Fibroblast of skin of right quadriceps (primary cell): ENCODE measurements at places on chromosomes 12 and 14.

- peak; percentile 25 for DNase-seq
These were observed 44.8 kb downstream of the SLC17A8 start for GRCh38 chr12:100401660-100402059.

DNA sequence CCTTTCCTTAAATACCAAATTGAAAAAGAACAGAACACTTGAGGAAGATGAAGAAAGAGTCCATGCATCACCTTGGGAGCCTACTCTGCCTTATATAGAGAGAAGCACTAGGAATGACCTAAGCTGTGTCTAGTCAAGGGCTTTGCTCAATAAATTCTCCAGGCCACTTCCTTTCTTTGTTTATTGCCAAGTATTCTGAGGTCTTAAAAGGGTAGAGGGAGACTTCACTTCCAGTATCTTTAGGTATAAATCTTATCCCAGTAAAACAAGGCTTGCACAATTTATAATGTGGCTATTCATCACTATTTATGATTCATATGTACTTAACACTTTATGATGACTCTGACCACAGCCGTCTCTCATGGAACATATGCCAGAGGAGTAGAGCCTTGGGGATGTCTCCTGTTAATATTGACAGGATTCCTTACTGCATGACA is 85.1 kb upstream of the ARHGAP5 start:
- peak; percentile 99 for DNase-seq

- no peak for DNase-seq
These were observed 56.0 kb upstream of the DLK1 start for GRCh38 chr14:100670753-100671049.

GRCh38 chr12:121874071-121874470 is 14.5 kb upstream of the PSMD9 start:
- DNase-seq: no peak

DNA sequence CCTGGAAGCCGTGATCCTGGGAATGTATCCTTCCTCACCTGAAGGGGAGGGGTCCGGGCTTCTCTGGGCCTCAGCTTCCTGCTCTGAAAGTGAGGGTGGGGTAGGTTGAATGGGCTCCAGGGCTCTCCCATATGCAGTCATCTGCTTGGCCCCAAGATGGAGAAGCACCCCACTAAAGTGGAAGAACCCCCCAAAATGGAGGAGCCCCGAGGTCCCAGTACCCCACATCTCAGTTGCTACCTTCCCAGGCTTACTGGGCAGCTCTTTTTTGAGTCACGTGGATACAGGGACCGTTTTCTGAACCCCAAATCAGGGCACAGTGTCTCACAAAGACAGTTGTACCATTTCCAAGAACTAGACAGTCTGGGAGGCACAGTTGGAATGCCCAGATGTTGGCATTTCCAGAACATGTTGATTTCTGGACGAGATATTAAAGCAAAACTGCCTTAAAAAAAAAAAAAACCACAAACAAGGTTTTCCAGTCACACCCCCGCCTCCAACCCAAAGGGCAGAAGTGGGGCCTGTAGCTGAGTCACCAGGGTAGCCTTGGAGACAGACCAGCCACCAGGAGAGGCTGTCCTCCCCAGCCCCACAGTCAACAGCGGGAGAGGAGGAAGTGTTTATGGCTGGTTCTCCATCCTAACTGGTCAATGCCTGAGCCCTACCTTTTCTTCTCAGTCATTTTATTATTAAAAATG is 12.1 kb downstream of the VASH1 start:
- DNase-seq: peak; percentile 83

DNA sequence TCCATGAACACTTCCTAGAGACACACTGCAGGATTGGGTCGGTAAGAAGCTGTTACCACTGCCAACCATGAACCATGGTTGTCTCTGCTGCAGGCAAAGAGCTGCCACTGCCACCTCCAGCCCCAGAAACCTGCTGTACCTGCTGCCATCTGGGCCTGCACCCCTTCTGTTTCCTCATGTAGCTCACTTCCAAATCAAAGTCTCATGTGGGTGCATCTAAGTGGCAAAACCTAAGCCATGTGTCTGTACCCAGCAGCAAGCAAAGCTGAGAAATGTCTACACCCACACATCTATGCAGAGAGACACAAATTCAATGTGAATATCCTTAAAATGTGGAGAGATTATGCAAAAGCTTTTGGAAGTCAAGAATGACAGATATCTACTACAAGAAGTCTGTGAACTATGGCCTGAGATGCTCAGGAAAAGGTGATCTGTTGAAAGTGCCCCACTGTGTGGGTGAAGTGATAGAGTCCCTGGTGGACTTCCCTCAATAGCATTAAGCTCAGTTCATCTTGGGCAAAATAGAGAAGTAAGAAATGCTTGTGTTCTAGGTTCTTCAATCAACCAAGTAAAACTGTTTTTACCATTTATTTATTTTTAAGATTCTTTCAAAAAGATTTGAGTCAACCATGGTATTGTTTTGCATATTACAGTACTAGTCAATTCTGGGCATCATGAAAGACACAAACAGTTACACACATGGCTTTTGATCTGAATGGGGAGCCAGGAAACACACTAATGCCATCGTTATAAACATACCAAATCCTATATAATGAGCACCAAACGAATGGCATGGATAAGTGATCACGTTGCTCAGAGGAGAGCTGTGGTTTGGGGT is 64.4 kb downstream of the FOS start:
- DNase-seq: no peak

DNA sequence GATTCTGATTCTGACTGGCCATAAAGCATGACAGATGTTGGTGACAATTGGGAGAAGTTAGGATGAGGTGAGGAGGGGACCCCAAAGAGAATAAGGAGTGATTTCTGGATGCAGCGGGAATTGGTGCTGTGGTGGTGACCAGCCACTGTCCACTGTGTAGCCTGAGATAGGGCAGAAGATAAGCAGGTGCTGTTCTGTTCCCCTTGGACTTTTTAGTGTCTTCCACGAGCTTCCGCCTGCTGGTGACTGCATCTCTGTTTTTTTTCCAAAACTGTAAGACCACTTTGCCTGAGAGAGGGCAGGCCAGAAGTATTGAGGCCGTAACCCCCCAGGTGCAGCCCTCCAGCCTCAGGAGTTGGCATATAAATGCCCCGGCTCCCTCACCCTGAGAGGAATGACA is 161.2 kb upstream of the MYL2 start:
- no peak for DNase-seq

GRCh38 chr14:92021523-92021922 is 18.3 kb downstream of the TRIP11 start:
- DNase-seq: no peak

DNA sequence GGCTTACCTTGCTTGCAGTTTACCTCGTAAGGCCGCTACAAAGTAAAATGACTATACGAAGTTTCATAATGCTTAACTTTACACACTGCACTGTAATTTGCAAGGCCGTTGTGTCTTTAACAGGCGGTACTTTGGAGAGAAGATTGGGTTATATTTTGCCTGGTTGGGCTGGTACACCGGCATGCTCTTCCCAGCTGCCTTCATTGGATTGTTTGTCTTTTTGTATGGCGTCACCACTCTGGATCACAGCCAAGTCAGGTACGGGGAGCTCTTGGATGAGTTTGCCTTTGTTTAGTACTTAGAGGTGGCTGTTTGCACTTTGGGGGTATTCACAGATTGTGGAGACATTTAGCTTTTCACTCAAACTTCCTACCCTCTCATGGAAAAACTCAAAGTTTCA is 167.8 kb downstream of the SLC5A8 start:
- DNase-seq: no peak

- DNase-seq: no peak
These were observed 280.9 kb downstream of the CACNA1C start for GRCh38 chr12:2333491-2334195.

DNA sequence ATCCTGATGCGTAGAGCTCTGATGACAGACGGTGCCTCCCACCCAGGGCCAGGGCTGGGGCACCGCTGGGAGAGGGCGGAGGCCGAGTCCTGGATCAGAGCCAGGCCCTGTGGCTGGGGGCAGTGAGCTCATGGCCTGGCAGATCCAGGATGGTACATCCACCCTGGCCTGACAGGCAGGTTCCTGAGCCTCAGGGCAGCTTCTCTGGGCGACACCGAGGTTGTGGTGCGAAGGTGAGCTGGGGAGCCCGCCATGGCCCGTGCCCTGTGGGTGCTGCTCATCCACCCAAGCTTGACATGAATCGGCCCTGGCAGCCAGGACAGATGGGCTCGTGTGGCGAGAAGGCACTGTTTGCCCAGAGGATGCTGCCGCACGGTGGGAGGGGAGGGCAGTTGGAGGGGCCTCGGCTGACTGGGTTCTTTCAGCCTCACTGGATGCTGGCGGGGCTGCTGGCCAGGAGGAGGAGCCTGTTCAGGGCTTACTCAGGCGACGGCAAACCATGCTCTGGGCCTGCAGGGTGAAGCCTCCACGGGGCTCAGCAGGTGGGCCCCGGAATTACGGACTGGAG is 16.6 kb downstream of the LRTM2 start:
- DNase-seq: no peak

- DNase-seq: no peak
These were observed 38.6 kb downstream of the CHGA start for GRCh38 chr14:92961567-92961855.

GRCh38 chr12:52250048-52250990 is 17.3 kb downstream of the KRT7 start:
- DNase-seq: no peak

DNA sequence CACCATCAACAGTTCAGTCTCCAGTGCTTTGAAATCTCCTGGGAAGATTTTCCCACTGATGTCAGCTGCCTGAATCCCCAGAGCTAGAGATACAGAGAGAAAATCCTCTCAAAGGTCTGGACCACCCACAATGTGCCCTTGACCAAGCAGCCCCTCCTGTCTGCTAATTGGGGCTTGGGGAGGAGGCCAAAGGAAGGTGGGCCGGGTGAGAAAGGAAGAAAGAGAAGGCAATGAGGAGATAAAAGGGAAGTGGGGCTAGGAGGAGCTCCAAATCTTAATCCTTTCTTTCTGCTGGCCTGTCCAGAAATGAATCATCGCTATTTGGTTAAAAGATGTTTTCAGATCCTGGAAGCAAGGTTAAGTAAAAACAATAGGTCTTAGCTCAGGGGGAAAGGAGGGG is 322.9 kb downstream of the BCL11B start:
- DNase-seq: no peak

DNA sequence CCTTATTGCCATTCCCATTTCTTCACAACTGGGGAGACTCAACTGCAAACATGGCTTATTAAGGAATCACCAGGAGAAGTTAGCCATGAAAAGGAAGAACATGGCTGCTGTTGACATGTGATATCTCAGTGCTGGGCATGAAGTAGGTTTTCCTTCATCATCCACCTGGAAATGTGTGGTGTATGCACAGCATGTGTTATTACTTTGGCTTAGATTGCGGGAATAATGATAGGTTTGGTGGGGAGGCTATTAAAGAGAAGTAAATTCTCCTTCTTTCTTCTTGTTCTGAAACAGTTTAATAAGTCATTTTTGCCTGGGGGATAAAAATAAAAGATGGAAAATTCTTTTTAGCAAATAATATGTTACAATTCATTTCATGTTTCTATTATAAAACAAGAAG is 23.7 kb upstream of the CLEC14A start:
- no peak for DNase-seq

- peak; percentile 16 for DNase-seq
These were observed 50.7 kb downstream of the ZC3H14 start for GRCh38 chr14:88613552-88614010.

- peak; percentile 79 for DNase-seq
These were observed 27.3 kb downstream of the PPTC7 start for GRCh38 chr12:110555577-110556406.

- DNase-seq: no peak
These were observed 228.0 kb downstream of the MON2 start for GRCh38 chr12:62694632-62695031.

DNA sequence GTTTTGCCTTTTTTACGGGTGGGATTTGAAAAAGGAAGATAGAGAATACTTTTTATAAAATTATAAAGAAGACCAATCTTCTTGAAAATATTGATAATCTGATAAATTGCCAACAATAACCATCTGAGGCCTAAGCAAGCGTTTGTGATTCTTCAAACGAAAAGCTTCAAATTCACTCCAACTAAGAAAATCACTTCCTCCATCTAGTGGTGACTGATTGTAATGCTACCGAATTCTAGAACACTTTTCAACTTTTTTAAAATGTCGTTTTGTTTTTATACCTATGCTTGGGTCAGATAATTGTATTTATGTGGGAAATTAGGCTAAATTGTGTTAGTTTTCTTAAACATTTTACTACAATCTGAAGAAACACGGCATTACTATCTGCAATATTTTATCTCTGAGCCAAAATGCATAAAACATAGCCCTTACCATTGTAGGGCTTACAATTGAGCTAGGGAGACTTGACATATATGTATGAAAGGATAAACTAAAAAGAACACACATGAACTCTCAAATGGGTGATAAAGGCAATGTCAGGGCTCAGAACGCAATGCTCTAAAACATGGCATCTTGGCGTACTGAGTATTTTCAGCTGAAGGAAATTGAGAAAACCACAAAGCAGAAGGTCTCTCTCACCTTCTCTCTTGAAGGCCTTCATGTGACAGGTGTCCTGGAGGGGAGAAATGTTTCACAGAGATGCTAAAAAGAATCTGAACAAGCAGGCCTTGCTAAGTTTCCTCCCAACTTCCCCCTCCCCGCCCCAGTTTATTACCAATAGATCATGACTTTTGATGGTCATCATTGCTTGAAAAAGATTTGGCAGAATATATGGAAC is 36.8 kb upstream of the G2E3 start:
- DNase-seq: peak; percentile 37

GRCh38 chr14:103328941-103329340 is 5.1 kb upstream of the EIF5 start:
- no peak for DNase-seq

- no peak for DNase-seq
These were observed 34.0 kb downstream of the APAF1 start for GRCh38 chr12:98678946-98679610.

DNA sequence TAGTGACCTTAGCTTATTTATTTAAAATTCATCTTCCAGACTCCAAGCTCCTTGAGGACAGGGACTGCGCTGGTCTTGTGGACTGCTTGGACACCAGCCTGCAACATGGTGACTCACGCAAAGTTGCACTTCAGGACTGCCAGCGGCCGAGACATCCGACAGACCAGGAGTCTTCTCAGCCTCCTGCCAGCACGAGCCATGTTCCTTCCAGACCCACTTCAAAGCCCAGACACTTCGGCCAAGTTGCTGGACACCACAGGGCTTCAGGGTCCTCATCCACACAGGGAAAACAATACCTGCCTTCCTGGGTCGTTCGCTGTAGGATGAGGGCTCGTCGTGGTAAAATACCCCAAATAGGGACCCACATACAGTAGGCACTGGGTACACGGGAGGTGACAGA is 88.7 kb downstream of the BCL11B start:
- DNase-seq: no peak

GRCh38 chr12:52687497-52688385 is 7.5 kb upstream of the KRT1 start:
- no peak for DNase-seq
